ENCODE measurements at places on chromosomes 4 and X.

- no peak for DNase-seq
Observed at GRCh38 chr4:62771983-62772557, 1571.9 kb downstream of the ADGRL3 start.

DNA sequence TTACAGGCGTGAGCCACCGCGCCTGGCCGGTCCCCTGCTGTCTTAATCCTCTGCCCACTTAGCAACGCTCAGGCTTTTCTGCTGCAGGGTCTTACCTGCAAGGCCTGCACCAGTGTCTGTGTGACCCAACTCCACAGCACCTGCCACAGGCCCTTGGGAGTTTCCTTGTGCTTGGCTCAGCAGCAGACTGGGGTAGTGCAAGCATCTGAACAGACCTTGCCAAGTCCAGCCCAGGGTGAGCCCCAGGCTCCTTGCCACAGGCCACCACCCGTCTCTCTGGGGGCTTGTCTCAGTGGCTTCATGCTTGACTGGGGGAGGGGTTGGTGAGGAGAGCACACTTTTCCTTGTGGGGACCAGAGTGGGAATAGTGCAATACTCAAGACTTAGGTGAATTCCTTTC lies 87.0 kb downstream of the FAM193A start:
- DNase-seq: no peak

DNA sequence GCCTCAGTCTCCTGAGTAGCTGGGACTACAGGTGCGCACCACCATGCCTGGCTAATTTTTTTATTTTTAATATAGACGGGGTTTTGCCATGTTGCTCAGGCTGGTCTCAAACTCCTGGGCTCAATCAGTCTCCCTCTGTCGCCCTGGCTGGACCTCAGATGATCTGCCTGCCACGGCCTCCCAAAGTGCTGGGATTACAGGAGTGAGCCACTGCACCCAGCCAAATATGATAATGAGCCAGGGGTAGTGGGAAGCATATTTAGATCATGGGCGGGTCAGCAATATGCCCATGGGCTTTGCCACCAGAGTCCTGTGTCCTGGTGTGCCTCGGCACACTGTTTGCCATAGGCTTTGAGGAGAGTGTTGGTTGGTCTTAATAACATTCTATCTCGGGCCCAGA lies 71.8 kb downstream of the FAM193A start:
- no peak for DNase-seq

GRCh38 chr4:16129336-16129735 lies 45.5 kb upstream of the PROM1 start:
- no peak for DNase-seq

- no peak for DNase-seq
Observed at GRCh38 chr4:101540336-101540735, 193.0 kb upstream of the PPP3CA start.

DNA sequence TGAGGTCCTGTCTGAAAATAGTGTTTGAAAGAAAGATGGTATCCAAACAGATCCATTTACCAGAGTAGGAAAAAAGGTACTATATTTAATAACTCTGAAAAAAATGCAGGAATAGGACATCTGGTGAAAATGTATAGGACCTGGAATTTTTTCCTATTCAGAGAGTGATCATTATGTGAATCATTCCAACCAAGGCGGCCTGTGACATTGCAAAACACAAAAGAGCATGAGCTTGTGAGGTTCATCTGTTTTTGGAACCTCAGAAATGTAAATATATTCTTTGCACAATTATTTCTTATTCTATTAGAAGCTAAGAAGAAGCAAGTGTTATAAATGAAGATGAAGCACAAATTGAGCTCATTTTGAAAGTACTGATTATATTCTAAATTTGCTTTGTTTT lies 2.0 kb downstream of the C4orf51 start:
- DNase-seq: no peak

DNA sequence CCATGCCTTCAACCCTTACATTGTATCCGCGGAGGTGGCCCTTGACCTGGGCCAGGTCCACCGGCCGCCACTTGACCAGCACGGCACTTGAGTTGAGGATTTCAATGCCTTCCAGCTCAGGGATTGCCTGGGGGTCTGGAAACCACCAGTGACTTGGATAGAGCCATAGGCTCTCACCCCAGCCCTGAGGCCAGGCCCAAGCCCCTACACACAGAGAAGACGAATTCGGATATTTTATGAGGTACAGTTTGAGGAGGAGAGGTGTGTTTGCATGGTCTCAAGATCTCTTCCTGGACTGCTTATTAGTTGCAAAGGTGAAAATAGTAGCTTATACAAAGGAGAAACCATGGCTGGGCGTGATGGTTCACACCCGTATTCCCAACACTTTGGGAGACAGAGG lies 20.3 kb downstream of the L1CAM start:
- no peak for DNase-seq

DNA sequence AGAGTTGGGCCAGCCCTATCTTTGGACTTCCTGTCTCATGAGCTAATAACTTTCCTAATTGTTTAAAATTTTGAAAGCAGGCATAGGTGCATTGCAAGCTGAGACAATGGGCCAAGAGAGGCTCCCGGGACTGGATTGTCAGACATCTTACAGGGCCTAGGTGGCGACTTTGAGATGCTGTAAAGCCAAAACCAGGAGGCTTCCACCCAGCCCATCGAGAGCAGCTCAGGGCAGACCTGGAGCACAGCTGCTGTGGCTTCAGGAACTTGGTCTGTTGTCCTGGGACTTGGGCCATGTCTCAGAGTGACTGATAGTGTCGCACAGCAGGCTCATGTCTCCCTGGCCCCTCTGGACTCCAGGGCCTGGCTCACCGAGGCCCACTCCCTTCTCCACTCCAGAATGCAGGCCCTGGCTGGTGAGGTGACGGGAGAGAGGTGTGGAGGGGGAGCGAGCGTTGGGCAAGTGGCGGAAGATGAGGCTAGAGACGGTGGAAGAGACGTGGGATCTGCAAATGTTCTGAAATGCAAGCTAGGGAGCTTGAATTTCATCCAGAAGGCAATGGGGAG lies 24.1 kb upstream of the MTM1 start:
- DNase-seq: no peak
